Cortex of kidney (tissue), 1 donor: ENCODE measurements at places on chromosomes 6 and 20.

GRCh38 chr6:37501632-37502491, 2.2 kb upstream of the CCDC167 start:
- no peak for DNase-seq

DNA sequence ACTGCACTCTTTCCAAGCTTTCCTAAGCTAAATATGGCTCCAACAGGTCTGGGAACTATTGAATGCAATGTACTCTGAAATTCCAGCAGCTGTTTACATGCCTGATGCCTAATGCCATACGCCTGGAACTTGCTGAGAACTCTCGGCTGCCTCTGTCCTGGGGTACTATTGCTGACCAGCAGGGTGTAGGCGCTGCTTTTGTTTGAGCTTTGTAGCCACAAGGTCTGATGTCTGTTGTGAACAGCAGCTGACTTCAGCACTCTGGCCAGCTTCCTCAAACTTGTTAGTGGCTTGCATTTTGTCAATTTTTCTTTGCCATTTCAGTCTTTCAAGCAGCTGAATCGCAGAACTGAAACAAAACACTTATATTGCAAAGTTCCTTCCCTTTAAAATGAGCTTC, 26.7 kb downstream of the SAYSD1 start:
- no peak for DNase-seq

DNA sequence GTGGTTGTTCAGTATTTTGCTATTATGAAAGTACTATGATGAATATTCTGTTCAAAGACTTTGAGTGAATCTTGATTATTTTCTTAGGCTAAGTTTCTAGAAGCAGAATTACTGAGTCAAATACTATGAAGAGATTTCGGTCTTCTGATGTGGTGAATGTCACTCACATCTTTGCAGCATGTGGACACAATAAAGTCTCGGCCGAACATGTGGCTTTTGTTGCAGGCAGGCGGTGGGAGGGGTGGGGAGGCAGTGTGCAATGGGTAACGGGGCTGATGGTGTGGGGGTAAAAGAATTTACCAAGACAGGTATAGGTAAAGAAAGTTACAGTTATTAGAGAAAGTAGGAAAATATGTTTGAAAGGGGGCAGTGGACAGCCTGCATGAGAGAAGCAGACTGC, 156.4 kb upstream of the DTNBP1 start:
- no peak for DNase-seq

DNA sequence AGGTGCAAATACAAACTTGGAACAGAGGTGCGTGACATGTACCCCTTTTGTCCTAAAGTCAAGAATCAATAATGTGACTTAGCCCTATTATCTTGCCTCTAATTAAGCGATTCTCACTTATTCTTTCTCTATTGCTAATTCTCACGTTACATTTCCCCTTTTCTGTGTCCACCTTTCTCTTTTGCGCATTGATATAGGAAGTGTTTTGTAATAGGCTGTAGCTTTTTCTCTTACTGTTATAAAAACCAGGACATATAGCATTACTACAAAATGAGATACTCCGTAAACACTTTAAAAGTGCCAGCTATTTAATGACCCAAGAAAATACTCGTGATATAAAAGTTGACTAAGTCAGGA, 669 bp upstream of the TMEM30A start:
- DNase-seq = no peak

DNA sequence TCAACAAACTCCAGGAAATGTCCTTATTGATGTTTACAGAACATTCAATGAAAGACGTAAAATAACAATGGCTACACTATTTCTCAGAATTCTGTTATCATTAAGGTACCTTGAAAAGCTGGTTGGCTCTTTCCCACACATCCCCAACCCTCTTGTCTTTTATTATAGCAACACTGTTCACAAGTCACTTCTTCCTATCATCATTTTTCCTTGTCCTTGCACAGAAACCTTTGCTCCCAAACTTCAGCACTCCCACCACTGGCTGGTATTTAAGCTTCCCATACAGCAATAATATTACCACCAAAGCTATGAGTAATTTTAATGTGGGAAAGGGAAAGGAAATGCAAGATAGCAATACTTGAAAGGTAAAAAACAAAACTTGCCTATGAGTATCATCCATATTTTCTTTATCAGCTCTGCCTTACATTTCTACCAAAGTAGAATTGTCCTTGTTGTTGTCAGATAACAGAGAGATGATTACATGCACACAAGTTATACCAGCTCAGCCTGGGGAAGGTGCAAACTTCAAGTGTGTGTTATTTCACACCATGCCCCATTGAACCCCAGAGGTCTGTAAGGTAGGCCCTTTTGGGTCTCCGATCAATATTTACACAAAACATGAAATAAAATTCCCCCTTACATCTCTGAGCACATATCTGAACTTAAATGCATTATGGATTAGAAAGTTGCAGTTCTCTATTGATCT, 32.2 kb downstream of the ARHGAP18 start:
- DNase-seq = no peak
